ENCODE measurements at places on chromosomes 6 and 20.
A peak's percentile ranks its signal among the peaks of the same experiment; 100 is the strongest.

DNA sequence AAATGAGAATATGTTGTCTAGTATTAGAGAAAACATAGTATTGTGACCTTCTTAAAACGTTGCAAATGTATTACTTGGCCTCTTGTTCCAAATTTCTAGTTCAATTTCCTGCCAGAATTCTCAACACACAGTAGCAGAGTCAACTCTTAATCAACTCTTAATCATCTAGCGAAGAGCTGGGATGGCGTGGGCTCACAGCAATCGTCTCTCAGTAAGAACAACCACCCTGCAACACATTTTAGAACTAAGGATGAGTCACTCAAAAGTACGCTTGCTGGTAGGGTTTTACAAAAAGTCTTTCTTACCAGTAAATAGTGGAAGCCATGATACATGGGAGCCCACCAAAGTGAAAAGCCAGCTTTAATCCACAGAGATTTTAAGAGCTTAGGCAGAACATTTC, 24.6 kb downstream of the GPR6 start:
- ATAC-seq, result no peak

GRCh38 chr6:71466362-71466761, 177.8 kb downstream of the OGFRL1 start:
- ATAC-seq, result no peak

DNA sequence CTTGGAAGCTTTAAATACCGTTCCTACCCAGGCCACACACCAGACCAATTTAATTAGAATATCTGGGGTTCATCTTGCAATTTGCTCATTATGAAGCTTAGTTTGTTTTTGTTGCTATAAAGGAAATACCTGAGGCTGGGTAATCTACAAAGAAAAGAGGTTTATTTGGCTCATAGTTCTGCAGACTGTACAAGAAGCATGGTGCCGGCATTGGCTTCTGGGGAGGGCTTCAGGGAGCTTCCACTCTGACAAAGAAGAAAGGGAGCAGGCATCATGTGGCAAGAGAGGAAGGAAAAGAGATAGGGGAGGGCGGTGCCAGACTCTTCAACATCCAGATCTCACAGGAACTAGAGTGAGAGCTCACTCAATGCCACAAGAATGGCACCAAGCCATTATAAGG, 73.6 kb downstream of the RNF182 start:
- ATAC-seq, result no peak

GRCh38 chr6:69852706-69853105, 13.7 kb upstream of the COL19A1 start:
- ATAC-seq, result no peak

GRCh38 chr20:10578607-10579006, 95.2 kb downstream of the JAG1 start:
- peak; percentile 84 for ATAC-seq

DNA sequence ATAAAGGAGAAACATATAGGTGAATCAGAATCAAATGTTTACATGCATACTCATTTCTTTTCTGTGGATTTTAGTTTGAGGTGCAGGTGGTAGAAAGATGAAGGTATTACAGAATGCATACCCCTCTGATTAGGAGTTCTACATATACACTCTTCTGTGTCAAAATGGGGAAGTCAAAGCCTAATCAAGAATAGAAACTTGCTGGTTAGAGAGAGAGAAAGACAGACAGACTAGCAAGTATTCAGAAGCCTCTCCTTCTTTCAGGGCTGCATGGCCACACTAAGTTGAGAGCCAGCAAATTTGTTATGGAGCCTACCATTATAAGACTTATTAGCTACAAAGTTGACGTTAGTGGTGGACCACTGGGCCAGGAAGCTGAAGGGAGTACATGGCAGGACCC, 358.3 kb upstream of the EYS start:
- no peak for ATAC-seq

GRCh38 chr6:138044458-138044857, 62.8 kb downstream of the PERP start:
- no peak for ATAC-seq

DNA sequence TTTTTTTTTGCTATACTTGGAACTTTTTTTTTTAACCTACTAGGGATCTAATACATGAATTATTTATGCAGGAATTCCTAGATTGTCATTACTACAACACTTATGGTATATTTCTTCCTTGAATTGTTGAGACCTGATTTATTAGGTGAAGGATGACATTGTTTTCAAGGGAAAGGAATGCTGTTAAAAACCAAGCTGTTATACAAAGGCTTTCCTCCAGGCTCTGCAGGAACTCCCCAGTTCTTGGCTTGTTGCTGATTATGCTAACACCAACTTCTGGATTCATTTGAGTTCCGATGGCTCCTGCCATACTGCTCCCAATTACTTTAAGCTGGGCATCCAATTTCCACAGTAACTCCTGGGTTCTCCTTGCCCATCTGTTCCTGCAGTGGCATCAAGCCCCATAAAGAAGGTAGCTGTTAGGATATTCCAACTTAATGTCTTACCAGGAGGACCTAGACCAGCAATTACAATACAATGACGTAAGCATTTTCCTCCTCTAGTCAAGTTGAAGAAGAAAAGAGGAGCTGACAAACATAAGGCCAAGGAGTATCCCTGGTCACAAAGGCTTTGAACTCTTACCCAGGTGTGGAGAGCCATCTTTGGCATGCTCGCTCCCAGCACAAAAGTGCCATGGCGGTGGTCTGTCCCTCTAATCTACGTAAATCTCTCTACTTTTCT, 215.9 kb upstream of the AGPAT4 start:
- no peak for ATAC-seq

- peak; percentile 89 for ATAC-seq
Measured at GRCh38 chr6:11381801-11382513, 149.5 kb upstream of the NEDD9 start.

GRCh38 chr6:148497257-148497656, 154.6 kb downstream of the SASH1 start:
- no peak for ATAC-seq

DNA sequence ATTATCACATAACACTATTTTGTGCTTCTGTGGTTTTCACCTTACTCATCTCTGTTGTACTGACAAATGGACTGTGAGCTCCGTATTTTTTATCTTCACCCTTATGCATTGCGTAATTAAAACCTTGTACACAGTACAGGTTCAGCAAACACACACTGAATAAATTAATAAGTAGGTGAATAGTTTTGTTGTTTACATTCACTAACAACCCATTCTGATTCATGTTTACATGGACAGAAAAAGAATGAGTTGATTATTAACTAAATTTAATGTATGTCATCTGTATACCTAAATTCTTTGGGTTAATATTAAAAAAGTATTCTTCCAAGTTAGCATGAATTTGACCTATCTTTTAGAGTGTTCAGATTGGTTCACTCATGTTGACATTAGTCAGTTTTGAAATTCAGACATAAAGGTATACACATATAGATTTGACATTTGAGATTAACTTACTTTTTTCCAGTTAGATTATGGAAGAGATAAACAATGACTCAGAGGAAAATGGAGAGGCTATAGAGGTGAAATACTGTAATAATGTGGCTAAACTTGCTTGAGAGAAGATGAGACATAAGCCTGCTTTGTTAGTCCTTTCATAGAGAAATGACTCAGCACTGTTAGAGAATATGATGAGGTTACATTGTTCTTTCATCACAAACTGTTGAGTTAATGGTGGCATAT, 541.7 kb upstream of the FLRT3 start:
- no peak for ATAC-seq

GRCh38 chr6:45920819-45921511, 94.7 kb downstream of the CLIC5 start:
- ATAC-seq, result peak; percentile 41

DNA sequence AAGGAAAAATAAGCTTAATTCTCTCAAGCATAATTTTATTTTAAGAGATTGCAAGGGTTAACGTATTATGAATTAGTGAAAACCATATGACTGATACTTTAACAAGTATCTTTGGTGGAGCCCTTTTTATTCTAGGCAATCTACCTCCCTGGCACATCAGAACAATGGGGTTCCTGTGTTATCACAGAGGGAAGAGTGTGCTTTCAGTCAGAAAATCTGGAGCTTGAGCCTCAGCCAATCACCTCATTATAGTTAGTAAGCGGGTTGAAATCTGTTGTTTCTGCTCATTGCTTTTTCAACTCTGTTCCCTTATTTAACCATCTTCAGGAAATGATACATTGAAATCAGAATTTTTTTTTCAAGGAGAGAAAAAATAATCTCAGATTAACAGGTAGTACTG, 391 bp downstream of the ADGRF1 start:
- ATAC-seq, result no peak

- no peak for ATAC-seq
Measured at GRCh38 chr6:44138717-44139350, 11.5 kb downstream of the TMEM63B start.

DNA sequence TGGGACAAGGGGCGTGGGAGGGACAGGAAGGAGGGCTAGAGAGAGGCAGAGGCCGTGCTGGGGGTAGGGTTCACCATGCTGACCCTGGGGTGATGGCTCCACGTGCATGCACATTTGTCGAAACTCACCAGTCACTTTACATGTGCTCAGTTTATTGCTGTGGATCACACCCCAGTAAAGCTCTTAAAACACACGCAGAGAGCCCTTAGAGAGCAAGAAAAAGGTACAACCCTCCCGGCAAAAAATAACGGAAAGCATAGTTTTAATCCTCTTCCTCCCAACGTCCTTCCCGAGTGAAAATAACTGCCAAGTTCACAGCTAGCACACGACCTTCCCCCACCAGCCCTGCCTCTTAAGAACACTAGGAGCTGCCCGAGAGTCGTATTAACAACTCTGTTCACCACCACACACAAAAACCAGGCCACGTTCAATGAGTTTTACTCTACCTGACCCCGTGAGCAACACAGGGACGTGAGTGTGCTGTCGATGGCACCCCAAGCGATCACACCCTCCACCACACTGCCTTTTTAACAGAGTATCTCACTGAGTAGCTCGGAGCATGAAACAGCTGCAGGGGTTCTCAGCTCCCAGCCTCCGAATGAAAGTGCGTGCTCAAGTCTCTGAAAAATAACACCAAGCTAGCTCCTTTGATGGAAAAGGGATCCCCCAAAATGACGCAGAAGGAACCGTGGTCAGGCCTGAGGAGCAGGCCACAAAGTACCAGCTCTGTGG, 39.7 kb downstream of the TAF4 start:
- no peak for ATAC-seq

- no peak for ATAC-seq
Measured at GRCh38 chr6:130162421-130162820, 60.3 kb downstream of the SAMD3 start.

- ATAC-seq, result no peak
Measured at GRCh38 chr6:31502586-31502985, 4.6 kb downstream of the MICB start.

GRCh38 chr6:31702405-31702818, 712 bp downstream of the ABHD16A start:
- ATAC-seq, result peak; percentile 25

DNA sequence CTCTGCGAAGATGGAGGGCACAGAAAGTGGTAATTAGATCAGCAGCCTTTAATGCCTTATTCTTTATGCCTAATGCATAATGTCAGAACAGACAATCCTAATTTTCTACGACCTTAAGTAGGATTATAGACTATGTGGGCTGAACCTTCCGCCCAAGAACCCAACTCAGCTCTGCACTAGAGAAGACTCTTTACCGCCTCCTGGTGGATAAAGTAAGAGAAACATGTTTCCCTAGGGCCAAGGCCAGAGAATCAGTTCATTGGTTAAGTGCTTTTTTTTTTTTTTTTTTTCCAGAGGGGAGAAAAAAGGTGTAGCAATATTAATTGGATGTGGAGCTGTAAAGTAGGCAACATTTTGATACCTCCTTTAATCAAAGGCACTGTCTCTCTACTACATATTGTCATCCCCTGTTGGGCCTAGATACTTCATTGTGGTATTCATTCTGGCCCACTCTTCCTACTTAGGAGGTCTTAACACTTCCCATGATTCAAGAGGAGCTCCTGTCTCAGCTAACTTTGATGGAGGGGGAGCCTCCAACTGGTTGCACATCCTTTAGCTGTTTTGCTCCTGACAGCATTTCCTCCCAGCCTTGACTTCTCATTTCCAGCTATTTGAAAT, 124.9 kb upstream of the NRN1 start:
- ATAC-seq, result peak; percentile 42

DNA sequence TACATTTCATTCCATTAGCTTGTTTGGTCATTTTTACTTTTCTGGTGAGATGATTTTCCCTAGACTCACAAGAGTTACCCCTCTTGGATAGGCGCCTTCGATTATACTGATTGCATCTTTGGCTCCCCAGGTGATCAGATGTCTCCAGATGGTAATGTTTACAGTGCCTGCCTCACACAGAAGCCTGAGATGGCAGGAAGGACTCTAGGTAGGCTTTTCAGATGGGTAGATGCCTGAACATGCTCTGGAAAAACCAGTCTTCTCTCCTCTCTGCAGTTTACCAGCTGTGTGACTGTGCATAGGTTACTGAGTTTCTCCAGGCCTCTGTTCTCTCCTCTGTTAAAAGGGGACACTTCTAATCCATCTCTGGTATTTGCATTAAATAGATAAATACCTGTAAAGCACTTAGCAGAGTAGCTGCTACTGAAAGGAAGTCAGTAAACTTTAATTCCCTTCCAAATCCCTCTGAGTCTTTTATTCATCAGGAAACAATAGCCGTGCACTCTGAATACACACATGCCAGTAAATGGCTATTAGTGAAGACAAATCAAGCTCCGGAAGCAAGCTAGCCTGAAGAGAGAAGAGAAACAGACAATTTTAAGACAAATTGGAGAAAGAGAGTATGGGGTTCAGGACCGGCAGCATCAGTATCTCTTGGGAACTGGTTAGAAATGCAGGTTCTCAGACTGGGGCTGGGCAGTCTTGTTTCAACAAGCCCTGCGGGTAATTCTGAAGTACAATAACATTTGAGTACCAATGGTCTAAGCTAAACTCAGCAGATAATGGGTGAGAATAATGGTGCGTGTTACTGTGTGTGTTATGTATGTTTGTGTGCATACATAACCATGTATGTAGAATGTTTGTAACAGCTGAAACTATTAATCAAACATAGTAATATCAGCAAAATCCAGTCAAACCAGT, 139.4 kb downstream of the UST start:
- no peak for ATAC-seq

DNA sequence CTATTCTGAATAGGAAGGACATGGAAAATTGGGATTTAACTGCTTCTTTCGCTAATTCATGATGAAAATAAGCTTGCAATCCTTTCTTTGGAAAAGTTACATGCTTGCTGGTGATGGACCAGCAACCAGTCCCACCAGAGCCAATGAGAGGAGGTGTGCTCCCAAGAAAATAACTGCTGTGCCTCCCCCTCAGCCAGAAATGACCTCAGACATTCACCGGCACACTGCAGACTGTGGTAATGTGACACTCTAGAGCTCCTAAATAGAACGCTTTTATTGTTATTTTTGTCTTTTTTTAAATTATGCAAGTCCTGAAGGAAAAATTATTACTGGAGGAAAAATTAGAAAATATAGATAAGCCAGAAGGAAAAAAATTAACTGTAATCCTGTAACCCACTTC, 2.6 kb downstream of the PYGB start:
- no peak for ATAC-seq
